DMS 273 treated with DMSO at 0.1 percent for 48 hours (cell line): ENCODE measurements at places on chromosomes 4 and X.

DNA sequence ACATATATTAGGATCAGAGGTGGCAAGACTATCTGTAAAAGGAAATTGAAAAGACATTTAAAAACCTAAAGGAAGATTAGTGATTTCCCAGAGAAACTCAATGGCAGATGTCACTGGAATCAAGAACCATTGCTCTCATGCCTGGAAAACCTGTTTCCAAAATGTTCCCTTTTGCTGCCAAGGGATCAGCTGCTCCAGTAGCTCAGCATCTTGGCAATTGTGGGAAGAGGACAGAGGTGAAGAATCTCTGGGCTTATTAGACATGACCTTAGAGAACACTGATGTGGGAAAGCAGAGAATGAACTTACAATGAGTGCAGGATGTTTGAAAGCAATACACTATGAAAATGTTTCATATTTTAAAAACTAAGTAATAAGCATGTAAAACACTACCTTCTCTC lies 98.3 kb downstream of the SHROOM3 start:
- DNase-seq: no peak

DNA sequence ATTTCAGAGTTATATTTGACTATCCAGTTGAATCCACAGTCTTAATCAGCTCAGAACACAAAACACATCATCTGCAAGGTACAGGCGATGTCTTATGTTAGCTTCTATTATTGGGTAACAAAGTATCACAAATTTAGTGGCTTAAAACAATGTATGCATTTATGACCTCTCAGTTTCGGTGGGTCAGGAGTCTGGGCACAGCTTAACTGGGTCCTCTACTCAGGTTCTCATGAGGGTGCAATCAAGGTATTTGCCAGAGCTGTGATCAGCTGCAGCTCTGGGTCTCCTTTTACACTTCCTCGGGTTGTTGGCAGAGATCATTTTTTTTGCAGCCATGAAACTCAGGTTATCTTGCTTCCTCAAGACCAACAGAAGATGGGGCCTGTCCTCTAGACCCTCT lies 498.9 kb downstream of the IDS start:
- DNase-seq: no peak

GRCh38 chr4:185227131-185227551 lies 17.7 kb downstream of the SNX25 start:
- no peak for DNase-seq

GRCh38 chr4:28562913-28563312 lies 1702.3 kb downstream of the STIM2 start:
- DNase-seq: no peak

DNA sequence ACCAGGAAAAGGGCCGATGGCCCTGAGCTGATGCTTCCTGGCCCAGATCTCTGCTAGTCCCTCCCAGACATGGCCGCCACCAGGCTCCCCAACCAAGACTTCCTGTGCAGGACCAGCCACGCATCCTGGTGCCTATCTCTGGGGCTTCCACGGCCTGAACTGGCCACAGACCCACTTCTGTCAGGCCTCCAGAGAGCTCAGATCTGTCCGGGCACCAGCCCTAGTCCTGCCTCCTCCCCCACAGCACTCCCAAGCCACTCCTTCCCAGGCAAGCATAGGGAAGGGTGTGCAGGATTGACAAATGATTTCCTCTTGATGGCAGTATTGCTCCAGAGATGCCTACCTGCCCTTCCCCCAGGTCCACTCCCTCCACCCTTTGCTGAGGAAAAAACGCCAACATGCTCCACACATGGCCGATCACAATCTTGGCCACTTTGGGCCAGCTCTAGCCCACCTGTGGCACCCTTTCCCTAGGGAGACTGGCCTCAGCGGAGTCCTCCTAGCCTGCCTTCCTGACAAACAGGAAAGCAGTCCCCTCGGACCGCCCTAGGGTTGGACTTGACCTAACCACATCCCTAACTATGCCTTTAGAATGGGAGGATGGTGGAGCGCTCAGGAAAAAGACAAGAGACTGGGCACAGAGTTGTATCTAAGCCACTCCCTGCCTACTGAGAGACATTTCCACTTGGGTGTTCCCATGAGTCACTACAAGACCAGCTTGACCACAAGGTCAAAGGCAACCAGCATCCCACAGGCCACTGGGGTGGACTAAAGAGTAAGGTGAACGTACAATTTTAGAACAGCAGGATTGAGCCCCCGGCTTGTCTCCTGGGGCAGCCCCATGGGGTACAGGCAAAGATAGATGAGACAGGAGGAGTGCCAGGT lies 277.5 kb upstream of the AGTR2 start:
- DNase-seq: no peak

DNA sequence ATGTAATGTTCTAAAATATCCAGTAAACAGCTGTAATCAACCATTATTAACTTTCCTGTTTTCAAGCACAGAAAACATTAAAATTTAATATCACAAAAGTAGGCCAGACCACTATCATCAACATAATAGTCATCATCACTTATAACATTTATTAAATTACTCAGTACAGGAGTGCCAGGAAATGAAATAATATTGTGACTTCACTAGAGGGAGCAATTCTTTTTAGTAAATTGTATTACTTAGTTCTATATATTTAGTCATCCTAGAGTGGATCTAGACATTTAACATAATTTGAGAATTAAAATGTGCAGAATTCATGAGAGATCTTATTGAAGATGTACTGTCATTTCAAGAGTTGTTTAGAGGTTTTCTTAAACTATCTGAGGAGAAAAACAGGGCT lies 33.6 kb downstream of the PITX2 start:
- no peak for DNase-seq

GRCh38 chr4:185421366-185422124 lies 4.2 kb downstream of the UFSP2 start:
- DNase-seq: no peak

- no peak for DNase-seq
Observed at GRCh38 chr4:1218634-1219565, 30.0 kb downstream of the CTBP1 start.

- DNase-seq: no peak
Observed at GRCh38 chr4:5412751-5413150, 295.6 kb downstream of the EVC2 start.

- no peak for DNase-seq
Observed at GRCh38 chr4:54940996-54941865, 184.2 kb downstream of the KDR start.

- no peak for DNase-seq
Observed at GRCh38 chrX:13933851-13934250, 95.8 kb downstream of the GEMIN8 start.

DNA sequence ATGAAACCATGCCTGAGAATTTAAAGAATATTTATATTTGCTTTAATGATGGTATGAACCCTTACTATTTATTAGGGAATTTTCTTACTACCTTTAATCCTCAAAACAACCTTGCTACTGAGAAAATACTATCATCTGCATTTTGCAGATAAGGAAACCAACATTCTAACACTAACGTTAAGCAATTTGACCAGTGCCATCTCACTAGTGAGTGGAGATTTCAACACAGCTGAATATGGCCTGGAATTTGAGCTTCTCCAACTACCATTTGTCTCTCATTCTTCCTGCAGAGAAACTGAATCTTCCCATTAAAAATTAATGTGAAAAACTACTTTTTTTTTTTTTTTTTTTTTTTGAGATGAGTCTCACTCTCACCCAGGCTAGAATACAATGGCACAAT lies 380.9 kb upstream of the SMIM31 start:
- no peak for DNase-seq

GRCh38 chr4:150598909-150599308 lies 17.0 kb downstream of the MAB21L2 start:
- no peak for DNase-seq

- peak; percentile 18 for DNase-seq
Observed at GRCh38 chrX:146224442-146224841, 406.8 kb downstream of the SLITRK2 start.

- no peak for DNase-seq
Observed at GRCh38 chr4:153483432-153484418, 17.6 kb downstream of the TMEM131L start.

DNA sequence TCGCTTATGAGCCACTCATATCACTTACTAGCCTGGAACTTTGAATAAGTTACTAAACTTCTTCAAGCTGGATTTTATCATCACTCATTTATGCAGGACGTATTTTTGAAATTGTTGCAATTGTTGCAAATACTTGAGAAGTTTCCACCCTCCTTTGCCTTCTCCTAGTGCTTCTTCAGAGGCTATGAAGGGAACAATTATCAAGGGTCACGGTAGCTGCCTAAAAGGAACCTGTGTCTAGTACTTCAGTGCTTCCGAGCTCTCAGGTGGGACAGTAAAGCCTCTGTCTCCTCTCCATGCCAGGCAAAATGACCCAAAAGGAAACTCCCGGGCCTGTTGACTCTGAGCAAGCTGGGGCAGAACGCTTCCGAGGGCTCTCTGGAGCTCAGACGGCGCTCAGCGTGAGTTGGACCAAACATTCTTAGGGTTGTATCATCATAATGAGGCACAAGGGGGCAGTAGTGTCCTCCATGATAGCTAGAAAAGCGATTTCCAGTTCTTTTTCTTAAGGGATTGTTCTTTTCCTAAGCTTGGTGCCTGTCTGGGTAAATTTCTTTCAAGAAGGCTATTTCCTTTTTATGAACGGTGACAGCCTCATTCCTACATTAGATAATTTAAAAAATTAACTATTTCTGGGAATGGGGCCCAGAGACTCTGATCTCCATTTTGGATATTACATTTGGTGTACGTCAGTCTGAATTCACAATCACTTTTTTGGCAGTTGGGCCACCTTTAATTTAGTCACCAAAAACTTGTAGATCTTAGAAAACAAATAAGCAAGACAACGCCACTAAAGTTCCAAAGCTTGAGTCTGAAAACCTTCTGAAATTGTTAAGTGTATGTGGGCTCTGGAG lies 73.1 kb downstream of the PACRGL start:
- DNase-seq: no peak

- DNase-seq: no peak
Observed at GRCh38 chrX:13380211-13380610, 60.4 kb upstream of the ATXN3L start.

- DNase-seq: no peak
Observed at GRCh38 chr4:15427161-15427560, 672 bp upstream of the C1QTNF7 start.

DNA sequence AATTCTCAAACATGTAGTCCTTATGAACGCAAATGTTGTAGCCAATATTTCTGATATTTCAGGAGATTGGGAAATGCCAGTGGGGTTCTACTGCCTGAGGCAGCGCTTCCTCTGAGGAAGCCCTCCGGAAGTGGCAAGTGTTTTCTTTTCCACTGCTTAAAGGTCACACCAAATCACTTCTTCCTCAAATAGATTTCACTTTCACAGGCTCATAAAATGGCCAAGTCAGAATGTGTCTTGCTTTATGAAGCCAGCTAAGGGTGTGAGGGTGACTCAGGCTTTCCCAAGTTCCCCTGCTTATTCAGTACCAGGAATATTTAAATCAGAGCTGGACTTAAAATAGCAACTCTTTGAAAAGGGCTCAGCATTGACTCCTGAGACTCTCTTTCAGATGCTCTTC lies 514.2 kb upstream of the DIPK2B start:
- no peak for DNase-seq

DNA sequence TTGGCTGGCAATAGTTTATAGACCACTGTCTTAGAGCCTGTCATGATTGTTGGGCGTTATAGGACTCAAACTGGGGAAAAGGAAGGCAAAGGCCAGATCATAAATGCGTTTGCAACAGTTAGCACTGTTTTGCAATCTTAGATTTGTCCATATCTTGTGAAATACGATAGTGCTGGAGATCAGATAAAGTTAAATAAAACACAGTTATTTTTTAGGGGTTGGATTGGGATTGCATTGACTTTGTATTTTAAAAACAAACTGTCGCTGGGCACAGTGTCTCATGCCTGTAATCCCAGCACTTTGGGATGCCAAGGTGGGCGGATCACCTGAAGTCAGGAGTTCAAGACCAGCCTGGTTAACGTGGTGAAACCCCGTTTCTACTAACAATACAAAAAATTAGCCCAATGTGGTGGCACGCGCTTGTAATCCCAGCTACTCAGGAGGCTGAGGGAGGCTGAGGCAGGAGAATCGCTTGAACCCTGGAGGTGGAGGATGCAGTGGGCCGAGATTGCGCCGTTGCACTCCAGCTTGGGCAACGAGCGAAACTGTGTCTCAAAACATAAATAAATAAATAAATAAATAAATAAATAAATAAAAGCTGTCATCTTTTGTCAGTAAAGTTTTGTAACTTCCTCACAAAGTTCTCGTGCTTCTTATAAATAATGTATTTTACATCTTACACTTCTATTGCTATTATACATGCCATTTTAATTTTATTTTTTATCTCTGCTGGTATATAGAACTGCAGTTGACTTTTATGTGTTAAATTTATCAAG lies 117.2 kb downstream of the KDM6A start:
- no peak for DNase-seq

GRCh38 chr4:144104509-144105130 lies 35.9 kb downstream of the GYPA start:
- no peak for DNase-seq

GRCh38 chrX:137040113-137040794 lies 6.5 kb upstream of the GPR101 start:
- DNase-seq: no peak

DNA sequence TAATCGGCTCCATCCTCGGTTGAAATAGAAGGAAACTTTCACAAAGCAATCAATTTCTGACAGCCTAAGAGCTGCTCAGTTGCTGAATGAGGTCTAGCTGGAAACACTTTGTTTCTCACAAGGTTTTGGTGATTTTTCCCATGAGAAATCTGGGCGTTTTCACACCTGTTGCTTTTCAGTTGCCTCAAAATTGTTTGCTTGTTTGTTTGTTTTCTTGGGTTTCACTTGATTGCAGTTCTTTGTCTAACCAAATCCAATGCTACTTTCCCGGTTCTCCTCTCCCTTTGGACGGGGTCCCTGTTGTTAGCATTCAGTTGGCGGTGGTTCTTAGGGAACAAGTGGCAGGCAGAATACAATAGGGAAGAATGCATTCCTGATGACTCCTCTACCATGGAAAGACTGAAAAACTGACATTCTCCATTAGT lies 135.5 kb downstream of the PALLD start:
- DNase-seq: no peak

GRCh38 chr4:168472920-168473319 lies 7.4 kb downstream of the DDX60L start:
- no peak for DNase-seq

DNA sequence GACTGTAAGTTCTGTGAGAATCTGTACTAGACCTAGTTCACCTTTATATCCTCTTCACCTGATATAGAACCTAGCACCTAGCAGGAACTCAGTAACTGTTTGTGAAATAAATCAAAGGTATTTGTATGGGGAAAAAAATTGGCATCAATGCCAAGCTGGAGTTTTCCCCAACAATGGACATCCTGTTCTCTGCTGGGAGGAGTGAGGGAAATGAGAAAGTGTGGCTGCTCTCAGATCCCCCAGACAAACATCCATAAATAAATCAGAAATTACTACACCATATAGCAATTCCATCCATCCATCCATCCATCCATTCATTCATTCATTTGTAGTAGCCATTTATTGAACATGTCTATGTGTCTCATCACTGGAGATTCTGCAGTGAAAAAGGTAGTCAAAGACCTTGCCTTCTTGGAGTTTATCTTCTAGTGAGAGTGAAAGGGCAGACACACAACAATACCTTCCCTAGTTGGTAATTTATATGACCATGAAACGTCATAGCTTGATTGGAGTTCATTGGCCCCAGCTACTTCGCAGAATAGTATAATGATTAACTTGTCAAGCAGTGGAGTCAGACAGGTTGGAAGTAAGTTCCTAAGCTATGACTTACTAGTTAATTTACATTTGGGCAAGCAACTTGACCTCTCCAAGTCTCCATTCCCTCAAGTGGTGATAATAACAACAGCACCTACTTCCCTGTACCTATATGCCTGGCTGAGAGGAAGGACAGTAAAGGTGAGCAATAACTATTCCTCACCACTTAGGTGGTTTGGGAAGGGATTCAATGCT lies 98.7 kb upstream of the KIT start:
- no peak for DNase-seq

GRCh38 chrX:69262036-69262936 lies 97.0 kb upstream of the PJA1 start:
- DNase-seq: no peak
